ENCODE measurements at places on chromosomes 2 and 18.

DNA sequence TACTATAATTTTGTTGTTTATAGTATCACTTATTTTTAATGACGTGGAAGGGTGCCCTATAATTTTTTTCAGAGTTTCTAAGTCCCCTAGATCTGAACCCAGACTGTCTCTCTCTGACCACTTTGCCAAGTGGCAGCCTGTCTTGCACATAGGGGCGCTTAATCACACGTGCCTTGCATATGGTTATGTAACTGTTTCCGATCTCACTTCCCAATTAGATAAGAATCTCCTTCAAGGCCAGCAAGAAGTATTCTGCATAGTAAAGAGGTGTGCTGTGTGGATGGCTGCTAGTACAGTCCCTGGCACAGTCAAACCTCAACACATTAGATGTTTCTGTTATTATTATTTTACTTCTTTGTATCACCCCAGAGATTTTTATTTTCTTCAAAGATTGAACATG, 197.8 kb upstream of the SIX2 start:
- no peak for DNase-seq

- no peak for DNase-seq
These were observed 1.9 kb downstream of the SLC11A1 start for GRCh38 chr2:218383892-218384519.

DNA sequence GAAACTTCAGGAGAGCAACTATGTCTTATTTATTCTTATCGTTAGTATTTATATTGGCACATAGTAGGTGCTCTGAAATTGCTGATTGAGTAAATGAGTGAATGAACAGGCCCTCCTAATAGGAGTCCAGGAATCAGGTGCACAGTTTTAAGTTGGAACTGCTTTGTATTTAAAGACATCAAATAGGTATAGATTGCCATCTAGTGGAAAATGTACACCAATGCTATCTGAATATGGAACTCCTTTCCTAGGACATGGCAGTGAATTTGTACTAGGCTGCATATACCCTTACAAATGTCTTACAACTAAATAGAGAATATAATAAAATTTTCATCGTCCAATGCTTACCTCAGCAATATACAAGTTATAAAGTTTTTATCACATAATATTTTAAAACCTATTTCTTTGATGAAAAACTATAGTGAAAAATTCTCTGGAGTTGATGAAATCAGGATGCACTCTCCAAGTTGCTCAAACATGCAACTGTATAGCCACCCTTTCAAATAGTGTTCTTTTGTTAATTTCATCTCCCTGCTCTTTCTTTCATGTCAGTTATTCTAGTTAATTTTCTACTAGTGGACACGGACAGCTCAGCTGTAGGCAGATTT, 318.9 kb upstream of the SYT4 start:
- DNase-seq, result no peak

- DNase-seq, result no peak
These were observed 95.1 kb downstream of the FIGN start for GRCh38 chr2:163640542-163641193.

DNA sequence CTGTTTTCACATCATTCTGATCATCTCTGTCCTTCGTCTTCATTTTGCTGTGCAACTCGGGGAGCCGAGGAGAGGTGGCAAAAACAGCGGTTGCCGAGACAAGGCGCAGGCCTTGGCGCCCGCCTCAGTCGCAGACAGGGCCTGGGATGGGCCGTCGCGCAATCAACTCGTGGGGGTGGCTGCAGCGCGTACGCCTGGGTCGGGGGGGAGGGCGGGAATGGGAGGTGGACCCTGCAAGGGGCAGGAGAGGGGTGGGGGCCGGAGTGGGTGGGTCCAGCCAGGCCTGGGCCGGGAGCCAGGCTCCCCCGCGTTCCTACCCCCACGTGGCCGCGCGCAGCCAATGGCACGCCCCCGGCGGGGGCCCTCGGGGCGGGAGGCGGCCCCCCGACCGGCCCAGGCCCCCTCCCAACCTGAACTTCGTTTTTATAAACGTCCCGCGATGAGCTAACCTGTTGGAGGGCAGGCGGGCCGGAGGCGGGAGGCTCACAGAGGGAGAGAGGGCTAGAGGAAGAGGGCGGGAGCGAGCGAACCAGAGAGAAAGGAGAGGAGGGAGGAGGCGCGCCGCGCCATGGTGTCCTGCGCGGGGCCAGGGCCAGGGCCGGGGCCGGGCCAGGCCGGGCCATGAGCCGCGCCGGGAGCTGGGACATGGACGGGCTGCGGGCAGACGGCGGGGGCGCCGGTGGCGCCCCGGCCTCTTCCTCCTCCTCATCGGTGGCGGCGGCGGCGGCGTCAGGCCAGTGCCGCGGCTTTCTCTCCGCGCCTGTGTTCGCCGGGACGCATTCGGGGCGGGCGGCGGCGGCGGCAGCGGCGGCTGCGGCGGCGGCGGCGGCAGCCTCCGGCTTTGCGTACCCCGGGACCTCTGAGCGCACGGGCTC, at the start of gene HOXD13:
Gene HOXD13, plus strand, starts transcription at position 452 of the 875 bp plus-strand sequence. Its CDS starts 170 bp downstream, at position 622.
- no peak for DNase-seq
